GDM1 (cell line): ENCODE measurements at places on chromosomes 12 and 14.
A peak's percentile ranks its signal among the peaks of the same experiment; 100 is the strongest.

DNA sequence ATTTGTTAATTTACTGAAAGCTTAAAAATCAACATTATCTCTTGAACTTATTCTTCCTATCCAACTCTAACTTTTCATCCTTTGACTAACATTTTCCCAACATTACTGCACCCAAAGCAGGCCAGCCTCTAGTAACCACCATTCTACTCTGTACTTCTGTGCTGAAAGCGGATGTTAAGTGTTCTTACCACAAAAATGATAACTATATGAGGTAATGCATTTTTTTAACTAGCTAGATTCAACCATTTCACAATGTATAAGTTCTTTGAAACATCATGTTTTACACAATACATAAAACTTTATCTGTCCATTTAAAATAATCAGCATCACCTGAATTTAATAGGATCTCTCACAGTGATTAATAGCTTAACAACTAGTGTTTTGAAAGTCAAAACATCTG, 468.5 kb upstream of the MGAT4C start:
- DNase-seq = no peak

GRCh38 chr12:51197736-51198567, 19.9 kb downstream of the POU6F1 start:
- no peak for DNase-seq

DNA sequence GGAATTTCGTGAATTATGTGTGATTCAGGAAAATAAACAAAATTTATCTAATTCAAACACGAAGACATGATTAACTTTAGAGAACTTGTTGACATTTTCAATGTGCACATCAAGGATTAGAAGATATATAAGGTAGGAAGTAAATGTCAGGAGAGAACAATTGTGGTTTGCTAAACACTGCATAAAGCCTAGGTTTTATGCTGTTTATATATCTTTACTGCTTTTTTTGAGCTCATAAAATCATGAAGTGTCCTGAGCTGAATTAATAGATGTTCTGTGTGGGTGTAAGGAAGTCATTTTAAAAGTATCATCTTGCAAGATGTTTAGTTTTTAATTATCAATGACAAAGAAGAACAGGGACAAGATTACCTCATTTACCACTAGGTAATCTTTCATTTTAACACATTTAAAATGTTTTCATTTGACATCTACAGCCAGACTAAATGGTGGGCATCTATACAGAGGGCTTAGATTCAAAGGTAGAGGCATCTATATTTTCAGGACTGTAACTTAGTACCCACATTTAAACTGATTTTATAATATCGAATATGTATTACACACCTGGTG, 382.8 kb downstream of the ADAMTS20 start:
- DNase-seq = no peak

- DNase-seq = no peak
Observed at GRCh38 chr12:49846032-49846431, 3.1 kb upstream of the BCDIN3D start.

DNA sequence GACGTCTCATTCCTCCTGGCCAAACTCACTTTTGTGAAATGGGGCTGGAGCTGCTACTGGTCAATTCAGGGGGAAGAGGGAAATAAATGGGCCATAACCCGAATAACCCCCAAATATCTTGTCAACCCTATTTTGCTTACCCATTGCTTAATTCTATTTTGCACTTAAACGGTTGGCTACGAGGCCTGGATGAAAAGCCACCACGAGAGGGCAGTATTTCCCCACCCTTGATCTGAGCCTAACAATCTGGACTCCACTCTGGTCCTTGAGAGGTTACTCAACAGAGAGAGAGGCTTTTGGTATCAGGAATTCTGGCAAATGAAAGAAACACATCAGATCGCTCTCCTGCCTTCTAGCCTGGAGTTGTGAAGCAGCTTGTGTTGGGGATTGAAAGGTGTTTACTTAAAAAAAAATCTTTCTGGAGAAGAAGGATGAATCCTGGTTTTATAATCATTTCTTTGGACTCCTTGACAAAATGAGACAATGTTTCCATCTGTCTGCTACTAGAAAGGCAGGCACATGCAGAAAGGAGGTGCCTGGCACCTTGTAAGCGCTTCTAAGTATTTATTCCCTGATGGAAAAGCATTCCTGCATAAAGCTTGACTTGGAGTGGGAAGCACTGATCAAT, 22.4 kb upstream of the FBXO21 start:
- DNase-seq = peak; percentile 31

DNA sequence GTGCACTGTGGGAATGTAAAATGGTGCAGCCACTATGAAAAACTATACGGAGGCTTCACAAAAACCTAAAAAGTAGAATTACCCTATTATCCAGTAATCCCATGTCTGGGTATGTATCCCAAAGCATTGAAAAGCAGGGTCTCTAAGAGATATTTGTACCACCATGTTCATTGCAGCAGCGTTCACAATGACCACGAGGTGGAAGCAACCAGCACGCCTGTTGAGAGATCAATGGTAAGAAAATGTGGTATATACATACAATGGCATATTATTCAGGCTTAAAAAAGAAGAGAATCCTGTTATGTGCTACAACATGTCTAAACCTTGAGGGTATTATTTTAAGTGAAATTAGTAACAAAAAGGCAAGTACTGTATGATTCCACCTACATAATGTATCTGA, 910 bp upstream of the NOPCHAP1 start:
- DNase-seq = no peak

DNA sequence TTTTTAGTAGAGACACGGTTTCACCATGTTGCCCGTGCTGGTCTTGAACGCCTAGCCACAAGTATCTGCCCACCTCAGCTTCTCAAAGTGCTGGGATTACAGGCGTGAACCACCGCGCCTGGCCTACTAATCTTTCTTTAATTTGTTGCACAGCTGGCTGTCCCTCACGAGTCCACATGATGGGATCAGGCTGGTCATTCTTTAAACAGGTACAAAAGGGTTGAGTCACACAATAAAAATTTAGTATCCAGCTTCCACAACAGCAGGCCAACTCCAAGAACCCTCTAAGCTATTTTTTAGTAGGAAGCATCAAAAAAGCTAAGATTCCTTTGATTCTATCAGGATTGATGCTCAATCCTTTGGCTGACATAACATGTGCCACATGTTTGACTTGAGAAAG, 17.8 kb downstream of the SINHCAF start:
- DNase-seq = no peak

GRCh38 chr12:124388679-124389137, 93.8 kb downstream of the RFLNA start:
- DNase-seq = no peak

- DNase-seq = no peak
Observed at GRCh38 chr12:13961971-13962370, 19.4 kb downstream of the GRIN2B start.

DNA sequence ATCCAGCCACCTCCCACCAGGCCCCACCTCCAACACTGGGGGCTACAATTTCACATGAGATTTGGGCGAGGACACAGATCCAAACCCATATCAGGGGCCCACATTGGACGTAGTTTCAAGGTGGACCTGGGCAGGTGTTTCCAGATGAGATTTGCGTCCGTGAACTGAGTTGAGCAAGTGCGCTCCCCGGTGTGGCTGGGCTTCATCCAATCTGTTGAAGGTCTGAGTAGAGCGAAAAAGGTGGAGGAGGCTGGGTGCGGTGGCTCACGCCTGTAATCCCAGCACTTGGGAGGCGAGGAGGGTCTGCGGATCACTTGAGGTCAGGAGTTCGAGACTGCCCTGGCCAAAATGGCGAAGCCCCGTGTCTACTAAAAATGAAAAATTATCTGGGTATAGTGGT, 4.9 kb upstream of the GLT1D1 start:
- no peak for DNase-seq

GRCh38 chr12:107492393-107493134, 193.0 kb upstream of the PWP1 start:
- DNase-seq = no peak

- DNase-seq = no peak
Observed at GRCh38 chr14:104112609-104113571, 25.5 kb upstream of the KIF26A start.

DNA sequence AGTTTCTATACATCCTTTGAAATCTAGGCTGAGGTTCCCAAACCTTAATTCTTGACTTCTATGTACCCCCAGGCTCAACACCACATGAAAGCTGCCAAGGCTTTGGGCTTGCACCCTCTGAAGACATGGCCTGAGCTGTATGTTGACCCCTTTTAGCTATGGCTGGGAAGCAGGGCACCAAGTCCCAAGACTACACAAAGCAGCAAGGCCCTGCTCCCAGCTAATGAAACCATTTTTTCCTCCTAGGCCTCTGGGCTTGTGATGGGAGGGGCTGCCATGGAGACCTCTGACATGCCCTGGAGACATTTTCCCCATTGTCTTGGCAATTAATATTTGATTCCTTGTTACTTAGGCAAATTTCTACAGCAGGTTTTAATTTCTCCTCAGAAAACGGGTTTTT, 207.0 kb downstream of the ADAMTS20 start:
- no peak for DNase-seq

- DNase-seq = no peak
Observed at GRCh38 chr12:68899251-68899771, 33.7 kb downstream of the CPM start.
